Activated CD4-positive, alpha-beta memory T cell treated with anti-CD3 and anti-CD28 coated beads for 36 hours (primary cell): ENCODE measurements at places on chromosomes 2 and 18. TPM values are rescaled to one million over a fixed set of nuclear protein-coding genes. Genes with fewer than 3 reads are reported as not detected.
A peak's percentile ranks its signal among the peaks of the same experiment; 100 is the strongest.

HOXD13 gene
- total RNA-seq, result not detected

- H3K4me3 ChIP-seq, result peak overlapping the region; percentile 67
- DNase-seq, result peak; percentile 48
- peaks cover 27% of the 10 kb centered on the region for H3K4me1 ChIP-seq
- peaks cover 5% of the 10 kb centered on the region for H3K36me3 ChIP-seq
Observed at GRCh38 chr2:144515696-144516410, 4.1 kb downstream of the ZEB2 start.

CHRNG gene
- total RNA-seq, result not detected

DNA sequence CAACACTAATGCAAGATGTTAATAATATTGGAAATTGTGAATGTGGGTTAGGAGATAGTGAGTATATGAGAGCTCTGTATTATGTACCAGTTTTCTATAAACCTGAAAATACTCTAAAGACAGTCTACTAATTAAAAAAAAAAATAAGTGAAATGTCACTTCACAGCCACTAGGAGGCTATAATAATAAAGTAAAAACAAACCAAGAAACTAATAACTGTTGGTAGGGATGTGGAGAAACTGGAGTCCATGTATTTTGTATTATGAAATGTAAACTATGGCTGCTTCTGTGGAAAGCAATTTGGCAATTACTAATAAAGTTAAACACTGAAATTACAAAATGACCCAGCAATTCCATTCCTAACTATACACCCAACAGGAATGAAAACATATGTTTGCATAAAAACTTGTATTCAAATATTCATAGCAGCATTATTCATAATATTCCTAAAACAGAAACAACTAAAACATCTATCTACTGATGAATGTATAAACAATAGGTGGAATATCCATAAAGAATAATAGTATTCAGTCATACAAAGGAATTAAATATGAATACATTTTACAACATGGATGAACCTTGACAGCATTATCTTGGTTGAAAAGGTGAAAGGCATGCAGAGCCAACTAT lies 36.2 kb downstream of the CCDC178 start:
- H3K4me1 ChIP-seq, result no peaks in the 10 kb centered on the region
- DNase-seq, result no peak
- H3K36me3 ChIP-seq, result no peaks in the 10 kb centered on the region

GRCh38 chr18:8800445-8800844 lies 95.1 kb downstream of the MTCL1 start:
- H3K4me1 ChIP-seq, result peaks cover 2% of the 10 kb centered on the region
- DNase-seq, result no peak
- no peaks in the 10 kb centered on the region for H3K36me3 ChIP-seq
- H3K27me3 ChIP-seq, result no peaks in the 10 kb centered on the region
- no peak overlapping the region for H3K27ac ChIP-seq
